ENCODE measurements at places on chromosomes 2 and 18.

- no peak for DNase-seq
Measured at GRCh38 chr2:235545339-235546150, 51.7 kb downstream of the AGAP1 start.

DNA sequence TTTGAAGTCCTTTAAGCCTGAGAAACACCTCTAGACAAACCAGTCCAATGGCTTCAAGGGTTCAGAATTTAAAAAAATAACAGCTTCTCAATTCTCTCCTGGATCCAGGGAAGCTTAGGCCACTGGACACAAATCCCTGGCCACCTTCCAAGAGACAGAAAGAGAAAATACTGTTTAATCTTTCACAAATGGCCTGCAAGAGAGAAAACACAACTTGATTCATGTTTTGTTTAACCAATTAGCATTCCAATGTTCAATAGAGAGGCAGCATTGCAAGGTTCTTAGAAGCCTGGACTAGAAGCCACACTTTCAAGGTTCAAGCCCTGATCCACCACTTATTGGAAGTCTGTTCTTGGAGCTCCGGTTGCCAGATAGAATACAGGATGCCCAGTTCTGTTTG, 109.0 kb upstream of the PARD3B start:
- DNase-seq, result no peak

DNA sequence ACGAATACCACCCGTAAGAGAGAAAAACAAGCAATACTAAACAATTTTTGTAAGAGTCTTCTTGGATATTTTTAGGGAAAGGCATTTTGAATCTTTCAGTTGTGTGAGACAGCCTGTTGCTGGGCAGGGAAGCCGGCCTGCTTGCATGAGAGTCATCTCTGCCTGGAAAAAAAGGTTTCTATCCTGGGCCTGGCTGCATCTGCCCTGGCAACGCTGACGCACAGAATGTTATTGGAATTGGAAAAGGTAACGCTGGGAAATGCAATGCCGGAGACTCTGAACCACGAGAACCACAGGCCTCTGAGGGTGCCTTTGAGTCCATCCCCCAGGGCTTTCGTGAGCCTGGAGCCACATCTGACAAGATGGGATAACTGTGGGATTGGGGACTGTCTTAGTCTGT, 17.9 kb upstream of the NPAS2 start:
- DNase-seq, result no peak

DNA sequence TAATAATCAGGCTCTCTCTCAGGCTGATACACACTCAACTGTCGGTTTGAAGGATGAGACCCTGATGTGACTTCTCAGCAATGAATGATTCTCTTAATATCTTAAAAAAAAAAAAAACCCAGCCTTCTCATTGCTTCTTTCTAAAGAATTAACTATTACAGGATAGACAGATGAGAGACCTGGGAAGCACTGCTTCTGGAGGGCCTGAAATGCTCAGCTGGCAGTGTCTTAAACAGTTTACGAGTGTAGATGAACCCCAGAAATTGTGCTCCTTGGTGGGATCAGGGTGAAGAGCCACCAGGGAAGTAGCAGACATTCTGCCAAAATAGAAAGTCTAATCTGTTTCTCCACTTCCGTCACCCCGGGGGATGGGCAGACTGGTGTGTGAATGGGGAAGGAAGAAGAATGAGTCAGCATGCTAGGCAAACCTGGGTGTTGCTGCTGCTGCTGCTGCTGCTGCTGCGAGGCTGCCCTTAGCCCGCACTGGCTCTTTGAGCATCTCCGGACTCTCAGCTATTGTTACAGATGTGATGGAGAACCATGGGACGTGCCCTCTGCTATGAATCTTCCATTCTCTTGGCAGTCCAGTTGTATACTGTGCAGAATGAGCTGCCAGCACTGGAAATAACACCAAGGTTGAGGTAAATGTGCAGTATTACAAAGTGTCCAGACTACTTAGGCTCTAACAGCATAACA, 158.4 kb downstream of the SETBP1 start:
- peak; percentile 73 for DNase-seq

- no peak for DNase-seq
Measured at GRCh38 chr18:809985-810642, 1.9 kb downstream of the YES1 start.

- no peak for DNase-seq
Measured at GRCh38 chr2:42314892-42315468, 46.0 kb downstream of the COX7A2L start.

DNA sequence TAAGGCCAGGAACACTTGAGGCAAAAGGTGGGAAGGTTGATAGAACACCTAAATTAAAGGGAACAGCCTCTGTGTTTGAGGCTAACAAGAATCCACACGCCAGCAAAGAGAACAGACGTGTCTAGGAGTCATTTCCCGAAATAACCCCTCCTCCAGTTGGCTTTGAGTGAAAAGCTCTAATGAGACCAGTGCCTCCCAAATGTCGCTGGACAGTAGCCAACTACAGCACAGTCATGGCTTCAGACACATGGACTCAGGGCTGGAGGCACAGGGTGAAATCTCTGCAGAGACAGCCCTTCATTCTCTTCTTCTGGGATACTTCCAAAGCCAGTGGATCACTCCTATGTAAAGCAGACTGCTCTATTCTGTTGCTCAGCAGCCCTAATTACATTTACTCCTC, 49.6 kb downstream of the SOWAHC start:
- DNase-seq, result no peak

DNA sequence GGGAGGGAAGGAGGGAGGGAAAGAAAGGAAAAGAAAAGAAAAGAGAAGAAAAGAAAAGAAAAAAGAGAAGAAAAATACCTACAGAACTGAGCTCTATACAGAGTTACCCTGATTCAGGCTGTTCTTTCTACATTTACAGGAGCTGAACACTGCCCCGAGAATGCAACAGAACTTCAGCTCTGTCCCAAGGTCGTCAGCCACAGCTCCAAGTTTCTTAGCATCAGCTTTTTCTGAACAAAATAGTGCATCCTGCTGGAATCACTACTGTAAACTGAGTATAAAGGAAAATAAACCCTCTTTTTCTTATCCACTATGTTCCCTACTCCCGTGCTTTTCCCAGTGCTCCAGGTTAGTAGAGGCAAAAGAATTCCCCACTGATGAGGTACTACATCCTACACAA, 4.7 kb upstream of the PPP4R1 start:
- DNase-seq, result no peak

DNA sequence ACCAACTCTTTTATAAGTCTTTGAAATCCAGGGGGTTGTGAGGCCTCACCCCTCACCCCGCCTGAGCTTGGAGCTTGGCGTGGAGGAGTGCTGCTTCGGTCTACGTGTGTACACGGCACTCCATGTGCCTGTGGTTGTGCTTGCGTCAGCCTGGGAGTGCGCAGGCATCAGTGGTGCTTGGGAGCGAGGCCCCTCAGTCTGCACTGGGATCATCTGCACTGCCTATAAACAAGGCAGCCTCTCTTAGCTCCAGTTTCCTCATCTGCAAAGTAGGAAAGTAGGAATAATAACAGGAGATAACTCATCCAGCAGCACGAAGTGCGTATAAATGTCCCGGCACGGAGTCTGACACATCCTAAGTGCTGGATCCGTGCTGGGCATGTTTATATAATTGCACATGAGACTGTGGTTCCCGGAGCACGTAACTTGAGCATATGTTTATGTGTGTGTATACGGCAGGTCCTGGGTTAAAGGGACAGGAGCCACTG, 1.2 kb downstream of the GYPC start:
- peak; percentile 25 for DNase-seq

Data from CD4-positive, alpha-beta T cell treated with Interleukin-2 at 100 ng/mL for 4 hours (primary cell).